D721Med (cell line): ENCODE measurements at places on chromosomes 12 and 14.

DNA sequence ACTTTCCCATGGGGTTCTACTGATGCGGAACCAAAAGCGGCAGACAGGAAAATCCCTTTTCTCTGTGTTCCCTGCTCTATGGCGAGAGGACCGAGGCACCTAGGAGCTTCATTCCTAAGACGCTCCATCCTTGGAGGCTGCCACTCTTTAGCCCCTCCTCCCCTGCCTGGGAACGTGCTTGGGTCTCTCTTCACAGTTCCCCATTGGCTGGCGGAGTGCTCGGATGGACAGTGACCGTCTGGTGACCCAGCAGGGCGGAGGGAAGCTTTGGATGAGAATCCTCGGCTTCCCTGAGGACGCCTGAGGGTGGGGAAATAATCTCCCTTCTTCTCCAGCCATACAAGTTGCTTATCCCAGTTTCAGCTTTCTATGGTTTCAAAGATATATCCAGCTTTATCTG is 37.3 kb downstream of the KCNA5 start:
- DNase-seq, result no peak

GRCh38 chr12:24603371-24603770 is 345.5 kb downstream of the BCAT1 start:
- DNase-seq, result no peak

GRCh38 chr12:84412226-84412625 is 500.4 kb downstream of the SLC6A15 start:
- no peak for DNase-seq

- no peak for DNase-seq
Measured at GRCh38 chr12:91230841-91231240, 48.2 kb upstream of the DCN start.

DNA sequence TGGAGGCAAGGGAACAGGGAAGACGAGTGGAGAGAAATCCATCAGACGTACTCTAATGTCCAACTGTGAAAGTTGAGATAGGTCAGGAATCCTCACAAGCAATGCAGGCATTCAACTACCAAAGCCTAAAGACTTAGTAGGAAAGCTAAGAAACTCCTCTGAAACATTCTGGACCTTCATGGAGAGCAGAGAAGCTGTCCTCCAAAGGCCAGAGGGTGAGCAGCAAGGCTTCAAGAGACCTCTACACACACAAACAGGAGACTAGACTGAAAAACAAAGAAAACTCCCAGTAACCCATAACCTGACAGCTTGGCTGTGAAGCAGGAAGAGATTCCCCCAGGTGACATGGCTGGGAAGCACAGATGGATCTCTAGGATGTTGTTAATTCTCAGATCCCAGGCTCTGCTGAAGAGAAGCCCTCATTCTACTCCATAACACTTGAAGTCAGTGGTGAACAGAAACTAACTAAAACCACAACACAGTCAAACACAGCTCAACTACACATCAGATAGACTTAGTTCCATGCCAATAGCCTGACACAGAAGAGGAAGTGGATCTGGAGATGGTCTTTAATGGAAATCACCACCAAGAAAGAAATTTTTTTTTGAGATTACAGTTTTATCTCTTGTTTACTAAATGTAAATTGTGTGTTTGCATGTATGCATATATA is 23.2 kb upstream of the LYZ start:
- DNase-seq, result no peak

DNA sequence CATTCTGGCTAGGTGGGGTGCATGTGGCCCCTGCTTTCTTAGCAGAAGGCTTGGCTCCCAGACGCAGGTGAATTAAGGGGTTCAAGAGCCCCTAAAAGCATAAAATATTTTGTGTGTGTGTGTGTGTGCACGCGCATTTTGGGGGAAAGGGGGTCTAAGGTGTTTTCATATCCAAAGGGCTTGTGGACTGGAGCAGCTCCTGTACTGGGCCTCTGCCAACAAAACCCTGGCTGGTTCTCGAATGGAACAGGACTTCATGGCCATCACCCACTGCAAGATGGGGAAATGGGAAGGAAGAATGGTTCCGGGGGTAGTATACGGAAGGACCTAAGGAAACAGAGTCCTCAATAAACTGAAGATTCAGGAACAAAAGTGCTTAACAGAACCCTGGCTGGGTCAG is 3.9 kb upstream of the ATN1 start:
- no peak for DNase-seq

DNA sequence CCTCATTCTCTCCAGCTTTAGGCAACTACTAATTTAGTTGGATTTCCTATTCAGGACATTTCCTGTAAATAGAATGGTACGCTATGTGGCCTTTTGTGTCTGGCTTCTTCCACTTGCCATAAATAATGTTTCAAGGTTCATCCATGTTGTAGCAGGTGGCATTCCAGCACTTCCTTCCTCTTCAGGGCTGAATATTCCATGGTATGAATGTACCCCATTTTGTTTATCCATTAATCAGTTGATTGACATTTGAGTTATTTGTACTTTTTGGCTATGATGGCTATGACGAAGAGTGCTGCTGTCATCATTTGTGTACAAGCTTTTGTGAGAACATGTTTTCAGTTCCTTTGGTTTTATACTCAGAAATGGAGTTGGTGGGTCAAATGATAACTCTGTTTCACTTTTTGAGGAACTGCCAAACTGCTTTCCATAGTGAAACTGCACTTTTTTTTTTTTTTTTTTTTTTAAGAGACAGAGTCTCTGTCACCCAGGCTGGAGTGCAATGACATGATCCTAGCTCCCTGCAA is 6.5 kb upstream of the CDK2AP1 start:
- no peak for DNase-seq

- DNase-seq, result no peak
Measured at GRCh38 chr12:69739287-69740191, 879 bp downstream of the RAB3IP start.

DNA sequence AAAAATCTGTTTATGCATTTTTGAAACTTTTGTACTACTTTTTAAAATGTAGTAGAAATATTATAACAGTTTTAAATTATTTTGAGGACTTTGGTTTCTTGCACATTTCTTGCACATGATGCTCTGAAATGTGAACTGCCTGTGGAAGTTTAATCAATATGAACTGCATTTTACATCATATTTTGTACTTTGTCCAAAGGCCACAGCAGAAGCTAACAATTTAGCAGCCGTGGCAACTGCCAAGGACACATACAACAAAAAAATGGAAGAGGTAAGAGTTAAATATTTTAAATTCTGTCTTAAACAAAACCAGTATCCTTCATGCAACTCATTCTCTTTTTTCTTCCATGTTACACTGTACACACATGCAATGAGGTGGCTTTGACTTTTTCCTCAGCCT is 45.1 kb downstream of the SAV1 start:
- no peak for DNase-seq

DNA sequence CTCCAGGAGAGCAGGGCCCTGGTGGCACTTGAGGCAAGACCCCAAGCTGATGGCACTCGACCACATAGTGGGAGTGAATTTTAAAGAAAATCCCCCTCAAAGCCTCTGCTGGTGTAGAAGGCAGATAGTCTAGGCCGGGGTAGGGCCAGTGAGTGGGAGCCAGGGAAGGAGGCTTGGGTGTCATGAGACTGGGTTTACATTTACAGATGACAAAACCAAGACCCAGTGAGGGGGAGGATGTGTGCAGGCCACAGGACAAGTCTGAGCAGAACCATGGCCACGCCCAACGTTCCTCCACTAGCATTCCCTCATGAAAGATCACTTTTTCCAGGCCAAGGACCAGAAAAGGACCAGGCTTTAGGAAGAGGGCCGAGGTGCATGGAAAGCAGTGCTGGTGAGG is 42.0 kb downstream of the EVL start:
- no peak for DNase-seq

- DNase-seq, result no peak
Measured at GRCh38 chr14:98298481-98299244, 973.3 kb downstream of the BCL11B start.

DNA sequence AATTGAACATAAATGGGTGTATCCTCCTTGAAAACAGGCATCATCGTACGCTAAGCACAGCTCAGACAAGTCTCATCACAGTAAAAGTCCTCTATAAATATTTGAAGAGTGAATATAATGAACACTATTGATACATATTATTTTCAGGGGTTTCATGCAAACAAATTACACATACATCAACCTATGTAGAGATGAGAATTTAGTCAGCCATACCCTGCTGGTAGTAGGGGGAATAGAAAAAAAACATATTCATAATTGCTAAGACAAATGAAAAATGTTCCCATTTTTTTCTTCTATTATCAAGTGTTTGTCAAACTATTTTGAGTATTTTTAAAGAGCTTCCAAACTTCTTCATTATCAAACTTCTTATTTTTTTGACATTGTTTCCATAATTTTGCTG is 205.6 kb upstream of the SOX5 start:
- no peak for DNase-seq

GRCh38 chr12:542395-543113 is 82.8 kb downstream of the B4GALNT3 start:
- DNase-seq, result no peak

GRCh38 chr14:77641534-77642341 is 25.3 kb upstream of the SPTLC2 start:
- no peak for DNase-seq

GRCh38 chr12:116148844-116149243 is 128.6 kb downstream of the MED13L start:
- DNase-seq, result no peak

- DNase-seq, result no peak
Measured at GRCh38 chr12:97005646-97006045, 98.6 kb downstream of the NEDD1 start.

DNA sequence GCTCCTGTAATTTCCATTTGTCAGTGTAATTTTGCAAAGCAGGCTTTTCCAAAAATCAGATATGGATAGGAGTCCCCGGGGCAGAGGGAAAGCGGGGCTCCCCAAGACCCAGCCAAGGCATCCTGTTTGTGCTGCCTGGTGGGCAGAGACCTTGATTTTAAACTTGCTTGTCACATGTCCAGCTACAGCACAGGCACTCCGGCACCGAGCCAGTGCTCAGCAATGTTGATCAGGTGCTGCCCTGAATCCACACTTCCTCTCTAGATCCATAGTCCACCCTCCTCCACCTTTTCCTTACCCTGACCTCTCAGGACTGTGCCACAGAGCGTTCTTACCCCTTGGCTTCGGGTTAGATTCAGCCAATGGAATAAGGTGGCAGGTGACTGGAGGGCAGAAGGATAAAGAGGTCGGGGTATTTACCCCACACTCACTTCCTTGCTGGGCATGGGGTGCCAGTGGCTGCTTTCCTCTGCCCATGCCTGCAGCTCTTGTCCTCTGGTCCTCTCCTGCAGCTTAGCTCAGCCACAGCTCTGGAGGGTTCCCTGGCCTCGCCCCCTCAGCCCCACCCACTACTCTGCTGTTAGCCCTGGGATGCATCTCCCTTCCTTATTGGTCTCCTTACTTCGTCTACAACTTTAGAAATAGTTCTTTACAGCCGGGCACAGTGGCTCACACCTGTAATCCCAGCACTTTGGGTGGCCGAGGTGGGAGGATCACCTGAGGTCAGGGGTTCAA is 80.1 kb downstream of the IRF2BPL start:
- no peak for DNase-seq
